ENCODE measurements at places on chromosomes 3 and 15.

DNA sequence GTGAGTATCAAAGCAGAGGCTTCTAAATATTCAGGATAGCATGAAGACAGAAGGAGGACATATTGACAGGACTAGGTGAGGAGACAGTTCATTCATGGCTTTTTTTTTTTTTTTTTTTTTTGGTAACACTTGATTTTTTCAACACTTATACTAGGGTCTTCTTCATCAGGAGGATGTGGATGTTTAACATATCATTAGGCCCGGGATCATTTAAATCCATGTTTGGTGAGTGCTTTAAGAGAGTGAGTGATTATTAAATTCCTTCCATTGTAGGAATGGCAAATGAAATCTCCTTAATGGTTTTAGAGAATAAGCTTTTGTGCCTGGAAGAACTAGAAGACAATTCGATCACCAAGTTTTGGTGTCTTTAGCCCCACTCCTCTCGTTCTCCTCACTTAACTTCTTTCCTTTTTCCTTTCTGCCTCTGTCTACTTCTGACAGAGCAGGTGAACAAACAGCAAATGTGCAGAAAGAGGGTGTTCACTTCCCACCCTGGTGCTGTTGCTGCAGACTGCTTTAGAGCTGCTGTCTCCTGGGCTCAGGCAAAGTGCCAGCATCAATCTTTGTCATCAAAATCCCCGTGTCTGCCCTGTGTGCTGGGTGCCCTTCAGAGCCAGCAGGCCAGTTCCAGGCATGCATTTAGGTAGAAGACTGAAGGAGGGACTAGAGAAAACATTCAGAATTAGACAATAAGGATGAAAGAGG lies 35.6 kb upstream of the RAB11A start:
- DNase-seq: no peak

DNA sequence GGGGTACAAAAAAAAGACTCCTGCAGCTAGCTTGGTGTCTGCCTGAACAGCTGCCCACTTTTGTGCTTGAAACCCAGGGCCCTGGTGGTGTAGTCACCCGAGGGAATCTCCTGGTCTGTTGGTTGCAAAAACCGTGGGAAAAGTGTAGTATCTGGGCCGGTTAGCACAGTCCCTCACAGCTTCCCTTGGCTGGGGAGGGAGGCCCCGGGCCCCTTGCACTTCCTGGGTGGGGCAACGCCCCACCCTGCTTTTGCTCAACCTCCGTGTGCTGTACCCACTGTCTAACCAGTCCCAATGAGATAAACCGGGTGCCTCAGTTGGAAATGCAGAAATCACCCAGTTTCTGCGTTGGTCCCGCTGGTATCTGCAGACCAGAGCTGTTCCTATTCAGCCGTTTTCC lies 211.7 kb upstream of the ZPLD1 start:
- DNase-seq: no peak

GRCh38 chr3:38564631-38565338 lies 68.6 kb downstream of the EXOG start:
- no peak for DNase-seq

GRCh38 chr3:5349343-5349742 lies 161.8 kb downstream of the EDEM1 start:
- no peak for DNase-seq

DNA sequence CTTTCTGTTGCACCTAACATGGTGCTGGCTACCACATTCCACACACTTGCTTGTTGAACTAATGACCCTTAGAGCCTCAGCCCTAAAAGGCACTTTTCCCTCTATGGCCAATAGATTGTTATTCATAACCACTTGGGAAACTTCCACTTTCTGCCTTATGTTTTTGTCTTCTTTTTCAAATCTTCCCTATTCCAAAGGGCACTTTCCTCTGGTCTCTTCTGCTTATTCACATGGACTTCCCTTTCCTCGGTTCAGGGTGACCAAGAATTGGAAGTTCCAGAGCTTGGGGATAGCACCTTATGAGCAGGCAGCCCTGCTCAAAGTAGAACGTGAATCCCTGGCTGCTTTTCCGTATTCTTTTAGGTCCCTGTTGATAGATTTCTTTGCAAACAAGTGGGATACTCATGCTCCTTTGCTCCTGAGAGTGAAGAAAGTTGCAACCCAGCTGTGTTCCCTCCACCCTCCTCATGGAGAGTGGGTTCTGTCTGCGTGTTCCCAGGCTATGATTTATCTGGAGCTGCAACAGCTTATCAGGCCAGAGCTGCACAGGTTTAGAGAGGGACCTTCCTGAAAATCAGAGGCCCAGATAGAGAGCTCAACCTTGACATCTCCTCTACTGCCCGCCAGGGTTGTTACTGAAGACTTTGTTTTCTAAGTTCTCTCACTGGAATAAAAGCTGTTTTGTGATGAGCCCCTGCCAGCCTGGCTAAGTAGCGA lies 58.8 kb upstream of the MYZAP start:
- DNase-seq: no peak

DNA sequence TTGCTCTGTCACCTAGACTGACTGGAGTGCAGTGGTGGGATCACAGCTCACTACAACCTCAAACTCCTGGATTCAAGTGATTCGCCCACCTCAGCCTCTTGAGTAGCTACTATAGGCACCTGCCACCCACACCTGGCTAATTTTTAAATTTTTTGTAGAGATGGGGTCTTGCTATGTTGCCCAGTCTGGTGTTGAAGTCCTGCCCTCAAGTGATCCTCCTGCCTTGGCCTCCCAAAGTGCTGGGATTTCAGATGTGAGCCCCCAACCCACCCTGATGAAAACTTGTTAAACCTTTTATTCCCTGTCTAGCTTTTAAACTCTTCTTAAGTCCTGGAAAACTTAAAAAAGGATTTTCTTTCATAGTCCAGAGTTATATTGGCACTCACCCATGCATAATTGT lies 2.6 kb downstream of the ECT2 start:
- DNase-seq: no peak

- no peak for DNase-seq
Observed at GRCh38 chr3:181735911-181736310, 24.2 kb downstream of the SOX2 start.

- no peak for DNase-seq
Observed at GRCh38 chr3:168273917-168274316, 178.2 kb upstream of the GOLIM4 start.

- no peak for DNase-seq
Observed at GRCh38 chr3:157501863-157502262, 1.4 kb downstream of the VEPH1 start.

DNA sequence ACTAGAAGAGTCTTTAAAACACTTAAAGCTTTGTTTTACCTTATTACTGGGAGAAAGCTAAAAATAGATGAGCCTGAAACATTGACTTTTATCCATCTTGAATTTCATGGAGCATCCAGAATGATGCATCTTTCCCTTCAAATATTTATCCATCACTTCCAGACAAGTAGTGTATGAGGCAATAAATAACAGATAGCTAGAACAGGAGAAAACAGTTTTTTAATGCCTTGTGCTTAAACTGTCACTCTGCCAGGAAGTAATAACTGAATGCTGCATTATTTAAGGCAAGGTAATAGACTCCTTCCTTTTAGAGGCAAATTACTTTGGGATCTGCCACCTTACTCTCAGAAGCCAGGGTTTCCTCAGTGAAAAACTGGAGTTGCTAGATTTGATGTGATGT lies 225.8 kb upstream of the NAALADL2 start:
- DNase-seq: no peak

DNA sequence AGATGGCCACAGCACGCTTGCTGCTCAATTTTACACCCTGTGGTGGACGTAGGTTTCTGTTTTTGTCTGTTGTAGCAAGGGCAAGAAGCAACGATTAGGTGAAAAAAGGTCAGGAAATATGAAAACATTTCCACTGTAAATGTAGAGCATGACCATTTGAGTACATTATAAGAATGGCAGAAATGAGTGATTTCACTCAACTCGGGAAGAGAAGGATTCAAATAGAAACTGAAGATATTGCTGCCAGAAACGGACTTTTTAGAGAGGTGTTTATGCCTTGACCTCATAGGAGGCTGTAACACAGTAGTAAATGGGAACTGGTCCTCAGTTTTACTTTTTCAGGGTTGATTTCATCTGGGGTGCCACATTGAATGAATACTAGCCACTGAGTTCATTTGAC lies 33.1 kb upstream of the GASK1A start:
- DNase-seq: no peak

GRCh38 chr3:108861401-108861800 lies 38.8 kb downstream of the TRAT1 start:
- DNase-seq: no peak

DNA sequence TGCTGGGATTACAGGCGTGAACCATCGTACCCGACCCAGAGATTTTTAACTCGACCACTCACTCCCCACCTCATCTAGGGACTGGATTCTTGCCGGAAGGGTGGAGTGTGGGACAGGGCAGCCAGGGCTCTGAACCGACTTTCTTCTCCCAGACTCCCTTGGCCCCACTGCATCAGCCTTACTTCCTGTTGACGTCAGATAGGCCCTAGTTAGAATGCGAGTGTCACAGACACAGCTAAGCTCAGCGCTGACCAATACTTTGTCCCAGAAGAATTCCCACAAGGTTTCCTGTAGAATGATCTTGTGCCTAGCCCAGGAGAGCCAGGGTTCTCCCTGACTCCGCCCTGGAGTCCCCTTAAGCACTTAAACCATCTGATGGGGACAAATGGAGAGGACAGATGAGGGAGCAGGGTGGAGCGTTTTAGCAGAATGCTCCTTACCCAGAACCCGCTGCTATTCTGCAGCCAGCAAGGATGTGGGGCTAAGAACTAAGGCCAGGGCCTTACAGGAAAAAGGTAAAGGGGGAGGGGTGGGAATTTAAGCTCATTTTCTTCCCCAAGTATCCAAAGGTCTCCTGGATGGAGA lies 5.8 kb upstream of the TUSC2 start:
- no peak for DNase-seq

DNA sequence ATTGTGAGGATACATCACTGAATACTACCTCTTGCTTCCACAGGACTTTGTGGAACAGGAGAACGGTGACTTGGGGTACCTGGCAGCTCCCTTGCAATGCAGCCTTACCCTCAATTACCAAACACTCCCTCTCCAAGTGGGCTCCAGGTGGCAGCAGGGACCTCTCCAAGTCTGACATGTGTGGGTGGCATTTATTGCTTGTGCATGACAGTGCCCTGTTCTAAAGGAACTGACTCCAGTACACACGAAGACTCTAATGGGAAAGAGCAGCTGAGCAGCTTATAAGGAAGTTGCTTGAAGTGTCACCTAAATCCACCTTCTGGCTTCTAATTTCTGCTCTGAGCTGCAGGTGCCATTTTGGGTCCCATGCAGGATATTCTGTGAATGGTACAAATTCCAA lies 174.1 kb upstream of the SLCO3A1 start:
- DNase-seq: no peak

- DNase-seq: no peak
Observed at GRCh38 chr3:40369716-40370115, 17.3 kb upstream of the ENTPD3 start.

DNA sequence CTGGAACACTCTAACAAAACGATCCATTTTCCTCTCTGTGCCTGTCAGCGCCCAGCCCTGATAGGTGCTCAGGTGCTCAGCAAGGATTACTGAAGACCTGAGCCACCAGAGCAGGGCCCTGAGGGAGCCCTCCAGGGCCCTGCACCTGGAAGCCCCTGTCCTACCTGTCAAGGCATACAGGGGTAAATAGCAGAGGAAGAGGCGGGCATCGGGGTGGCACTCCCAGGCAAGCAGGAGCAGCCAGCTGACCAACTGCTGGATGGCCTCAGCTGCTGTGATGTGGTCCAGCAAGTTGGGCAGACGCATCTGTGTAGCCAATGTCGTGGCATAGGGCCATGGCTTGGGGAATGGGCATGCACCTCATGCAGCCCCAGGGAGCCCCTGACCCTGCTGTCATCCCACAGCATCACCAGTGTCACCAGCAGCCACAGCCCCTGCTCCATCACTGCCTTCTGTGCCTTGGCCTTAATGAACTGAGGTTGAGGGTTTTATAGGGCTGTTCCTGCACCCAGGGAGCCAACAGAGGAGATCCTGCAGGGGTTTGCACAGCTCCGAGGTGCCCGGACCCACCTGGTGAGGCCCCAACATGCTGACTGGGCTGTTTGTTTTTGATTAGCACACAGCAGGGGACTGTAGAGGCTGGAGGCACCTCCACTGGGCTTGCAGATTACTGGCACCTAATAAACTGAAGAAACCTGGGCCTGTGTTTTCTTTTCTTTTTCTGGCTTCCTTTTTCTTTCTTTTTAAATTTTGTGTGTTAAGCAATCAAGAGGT lies 7.9 kb upstream of the WDR6 start:
- DNase-seq: no peak

DNA sequence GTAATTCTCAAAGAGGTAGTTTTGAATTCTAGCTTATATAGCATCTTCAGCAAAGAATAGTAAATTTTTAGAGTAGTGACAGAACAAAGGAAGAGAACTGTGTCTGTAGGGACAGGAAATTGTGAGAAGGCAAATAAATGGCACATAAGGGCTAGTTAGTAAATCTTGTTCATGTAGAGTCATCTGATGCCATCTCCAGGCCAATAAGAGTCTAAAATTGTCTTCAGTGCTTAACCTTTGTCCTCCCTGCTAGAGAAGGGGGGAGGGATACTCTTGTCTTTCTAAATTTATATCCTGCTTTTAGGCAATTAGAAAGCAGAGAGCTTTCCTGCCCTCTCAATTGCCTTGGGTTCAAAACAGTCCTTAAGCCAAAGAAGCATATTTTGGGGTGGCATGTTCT lies 87.0 kb upstream of the DNAJC19 start:
- DNase-seq: no peak

GRCh38 chr3:4471907-4472306 lies 4.8 kb upstream of the SUMF1 start:
- no peak for DNase-seq

GRCh38 chr15:90645873-90646575 lies 71.1 kb upstream of the BLM start:
- DNase-seq: no peak

- peak; percentile 39 for DNase-seq
Observed at GRCh38 chr15:68229386-68230156, at the start of gene CLN6. Gene CLN6, minus strand, starts transcription at chr15:68229728. Its CDS starts 144 bp downstream, at chr15:68229584.

GRCh38 chr15:81216422-81216821 lies 19.7 kb downstream of the IL16 start:
- no peak for DNase-seq

DNA sequence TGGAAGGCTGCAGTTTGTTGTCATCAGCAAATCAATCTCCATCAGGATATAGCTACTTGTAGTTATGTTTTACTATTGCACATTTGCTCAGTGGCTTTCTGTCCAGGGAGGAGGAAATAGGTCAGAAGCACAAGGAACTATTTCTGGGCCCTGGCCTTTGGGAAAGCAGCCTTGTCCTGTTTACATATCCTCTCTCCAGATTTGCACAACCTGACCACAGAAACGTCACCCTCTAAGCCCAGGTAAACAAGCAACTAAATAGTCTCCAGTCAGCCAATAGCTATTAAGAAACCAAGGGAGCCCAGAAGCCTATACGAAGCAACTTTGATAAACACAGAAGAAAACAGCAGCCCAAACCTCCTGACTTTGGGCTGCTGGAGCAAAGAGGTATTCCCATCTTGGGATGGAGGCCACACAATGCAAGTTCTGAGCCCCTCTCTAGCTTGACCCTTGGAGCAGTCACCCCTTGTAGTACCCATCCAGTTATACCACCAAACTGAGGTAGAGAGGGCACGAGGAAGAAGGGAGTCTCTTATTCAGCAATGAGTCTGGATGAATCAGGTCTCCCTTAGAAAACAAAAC lies 2.3 kb upstream of the FEM1B start:
- DNase-seq: no peak

GRCh38 chr3:189794518-189794917 lies 163.3 kb downstream of the TP63 start:
- DNase-seq: no peak

GRCh38 chr3:79204351-79204750 lies 563.4 kb downstream of the ROBO1 start:
- no peak for DNase-seq

Measured in AG09319 (cell line).